Activated naive CD4-positive, alpha-beta T cell treated with anti-CD3 and anti-CD28 coated beads, Interleukin-2, amount 50 U/mL, for 72 hours (primary cell): ENCODE measurements at places on chromosomes 7 and 10. TPM values are rescaled to one million over a fixed set of nuclear protein-coding genes. Genes with fewer than 3 reads are reported as not detected.

The AIFM2 gene
- 5.1 TPM for total RNA-seq

The HOXA5 gene
- total RNA-seq, result not detected

The MOGAT3 gene
- total RNA-seq, result not detected

The NKX1-2 gene
- not detected for total RNA-seq

The MUC3A gene
- total RNA-seq, result 0.31 TPM

The CLDN3 gene
- total RNA-seq, result not detected

The OR2A42 gene
- not detected for total RNA-seq

The GRID2IP gene
- 0.30 TPM for total RNA-seq

The ANKRD61 gene
- total RNA-seq, result 0.33 TPM

The NAT16 gene
- not detected for total RNA-seq

The AP3M1 gene
- 29.7 TPM for total RNA-seq

The ZNF365 gene
- not detected for total RNA-seq

The LAMB1 gene
- total RNA-seq, result 0.27 TPM

The HOXA13 gene
- not detected for total RNA-seq

The RASA4 gene
- 79.4 TPM for total RNA-seq

The TEX36 gene
- not detected for total RNA-seq

The TLX1 gene
- not detected for total RNA-seq

The AFAP1L2 gene
- total RNA-seq, result 0.98 TPM

The CPA1 gene
- not detected for total RNA-seq

The OLAH gene
- 0.87 TPM for total RNA-seq

The NME8 gene
- not detected for total RNA-seq

The EN2 gene
- not detected for total RNA-seq

The ERVW-1 gene
- total RNA-seq, result not detected

The SEC31B gene
- 121 TPM for total RNA-seq

The TCF7L2 gene
- 3.1 TPM for total RNA-seq

The IKZF1 gene
- 327 TPM for total RNA-seq

The CALD1 gene
- 5.9 TPM for total RNA-seq

The ACADSB gene
- total RNA-seq, result 25.1 TPM
